Cardiac fibroblast (primary cell): ENCODE measurements at places on chromosomes 6 and 20.
A peak's percentile ranks its signal among the peaks of the same experiment; 100 is the strongest.

- DNase-seq: no peak
Measured at GRCh38 chr20:46204594-46205186, 86.6 kb downstream of the CD40 start.

- no peak for DNase-seq
Measured at GRCh38 chr6:64428186-64428585, 792.6 kb downstream of the PHF3 start.

DNA sequence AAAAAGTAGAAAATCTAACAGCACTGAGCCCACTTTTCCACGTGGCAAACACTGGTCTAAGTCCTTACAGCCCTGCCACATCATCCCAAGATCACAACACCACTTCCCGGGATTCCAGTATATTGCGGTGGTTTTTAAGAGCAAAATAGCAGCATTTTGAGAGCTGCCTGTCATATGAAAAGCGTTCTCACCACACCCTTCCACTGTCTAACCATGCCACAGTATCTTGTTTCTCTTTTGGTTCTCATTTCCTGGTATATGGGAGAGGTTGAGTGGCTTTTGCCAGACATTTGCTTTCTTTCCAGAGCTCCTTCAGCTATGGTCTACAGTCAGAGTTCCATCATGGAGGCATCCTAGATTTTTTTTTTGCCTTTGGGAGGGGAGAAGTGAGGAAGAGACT, 243.0 kb downstream of the TSHZ2 start:
- no peak for DNase-seq

- DNase-seq: no peak
Measured at GRCh38 chr6:138028893-138029292, 78.3 kb downstream of the PERP start.

DNA sequence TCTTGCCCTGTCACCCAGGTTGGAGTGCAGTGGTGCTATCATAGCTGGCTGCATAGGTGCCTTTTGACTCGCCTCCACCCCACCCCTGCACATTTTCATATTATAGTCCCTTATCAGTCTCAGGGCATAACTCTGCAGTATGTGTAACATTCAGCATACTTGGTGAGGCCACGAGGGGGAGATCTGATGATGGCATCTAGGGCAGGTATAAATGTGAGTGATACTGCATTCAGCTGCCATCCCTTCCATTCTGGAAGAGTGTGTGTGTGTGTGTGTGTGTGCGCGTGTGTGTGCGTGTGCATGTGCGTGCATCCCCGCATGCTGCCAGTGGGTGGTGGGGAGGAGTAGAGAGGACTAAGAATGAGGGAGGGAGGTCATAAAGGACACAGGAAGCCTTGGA, 81.4 kb downstream of the JARID2 start:
- DNase-seq: no peak

DNA sequence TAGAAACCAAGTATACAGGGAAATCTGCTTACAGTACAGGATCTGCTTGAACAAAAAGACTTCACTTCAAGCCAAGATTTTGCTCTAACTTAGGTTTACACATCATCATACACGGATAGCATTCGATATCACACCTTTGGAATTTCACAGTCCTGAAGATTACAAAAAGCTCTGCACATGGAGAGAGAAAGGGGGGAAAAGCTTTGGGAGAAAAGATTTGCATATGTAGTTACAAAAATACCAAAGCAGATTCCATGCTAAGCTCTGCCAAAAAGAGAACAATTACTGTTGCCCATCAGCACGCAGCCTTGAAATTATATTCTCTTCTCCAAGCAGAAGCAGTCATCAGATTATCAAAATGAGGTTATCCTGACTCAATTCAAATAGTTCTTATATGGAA, 62.0 kb downstream of the HIVEP2 start:
- DNase-seq: peak; percentile 72

- no peak for DNase-seq
Measured at GRCh38 chr20:47438464-47439381, 63.0 kb upstream of the NCOA3 start.

- DNase-seq: no peak
Measured at GRCh38 chr20:63317601-63318291, 24.8 kb downstream of the COL20A1 start.

GRCh38 chr6:68196645-68197044, 438.4 kb upstream of the ADGRB3 start:
- peak; percentile 48 for DNase-seq

DNA sequence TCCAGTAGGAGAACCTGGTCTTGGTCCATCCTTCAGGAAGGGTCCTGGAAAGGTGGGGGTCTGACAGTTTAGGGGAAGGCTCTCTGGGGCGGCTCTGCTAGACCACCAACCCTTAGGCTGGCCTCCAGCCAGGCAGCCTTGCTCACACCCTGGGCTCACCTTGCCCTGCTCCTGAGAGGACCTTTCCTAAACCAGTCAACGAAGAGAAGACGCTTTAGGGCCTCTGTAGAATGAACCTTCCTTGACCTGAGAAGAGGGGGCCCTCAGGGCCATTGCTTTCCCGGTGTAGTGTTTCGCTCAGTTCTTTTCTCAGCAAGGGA, 1.1 kb downstream of the CDC25B start:
- no peak for DNase-seq

DNA sequence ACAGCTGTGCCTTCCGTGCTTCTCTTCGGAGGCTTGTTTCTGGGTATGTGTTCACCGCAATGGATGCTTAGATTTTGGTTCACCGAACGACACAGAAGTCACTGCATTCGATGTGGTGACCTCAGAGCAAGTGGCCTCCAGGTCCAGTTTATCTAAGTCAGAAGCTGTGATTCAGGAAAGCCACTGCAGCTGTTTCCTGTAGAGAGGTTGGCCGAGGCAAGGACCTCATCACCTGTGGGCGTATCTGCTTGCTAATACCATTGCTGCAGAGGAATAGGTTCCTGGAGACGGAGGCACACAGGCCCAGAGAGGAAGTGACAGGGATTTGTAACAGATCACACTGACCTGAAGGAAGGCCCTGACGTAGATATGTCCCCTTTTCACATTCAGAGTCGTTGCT, 82.7 kb downstream of the FARS2 start:
- DNase-seq: no peak

- DNase-seq: no peak
Measured at GRCh38 chr6:12051861-12052368, 39.8 kb downstream of the HIVEP1 start.

DNA sequence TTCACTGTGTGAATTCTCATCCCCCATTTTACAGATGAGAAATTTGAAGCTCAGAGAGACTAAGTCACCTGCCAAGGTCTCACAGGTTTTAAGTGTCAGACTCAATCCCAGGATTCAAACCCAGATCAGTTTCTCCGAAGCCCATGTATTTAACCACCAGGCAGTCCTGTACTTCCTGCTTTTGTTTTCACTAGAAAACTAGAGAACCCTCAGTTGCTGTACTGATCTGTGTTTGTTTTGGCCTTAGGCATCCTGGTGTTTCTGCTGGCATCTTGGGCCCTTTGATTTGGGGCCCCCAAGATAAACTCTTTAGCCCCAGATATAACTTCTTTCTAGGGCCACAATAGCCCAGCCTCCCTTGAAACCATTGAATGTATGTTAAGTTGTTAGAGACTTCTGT, 36.5 kb downstream of the PPP1R16B start:
- no peak for DNase-seq

DNA sequence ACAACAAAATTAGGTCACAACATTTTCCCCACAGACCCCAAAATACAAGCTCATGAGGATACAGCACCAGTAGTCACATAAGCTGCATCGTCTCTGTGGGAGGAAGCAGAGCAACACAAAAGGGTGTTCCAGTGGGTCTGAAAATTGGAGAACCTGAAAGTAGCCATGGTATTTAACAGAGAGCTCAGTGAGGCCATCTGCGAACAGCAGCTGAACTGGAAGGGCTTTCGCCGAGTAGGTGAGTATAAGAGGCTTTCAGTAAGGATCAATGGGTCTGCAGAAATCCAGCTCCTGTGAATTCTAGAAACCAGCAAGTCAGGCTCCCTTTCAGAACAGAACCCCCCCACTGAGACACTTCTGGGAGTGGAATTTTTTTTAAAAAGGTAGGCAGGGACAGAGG, 120.0 kb upstream of the RREB1 start:
- no peak for DNase-seq

DNA sequence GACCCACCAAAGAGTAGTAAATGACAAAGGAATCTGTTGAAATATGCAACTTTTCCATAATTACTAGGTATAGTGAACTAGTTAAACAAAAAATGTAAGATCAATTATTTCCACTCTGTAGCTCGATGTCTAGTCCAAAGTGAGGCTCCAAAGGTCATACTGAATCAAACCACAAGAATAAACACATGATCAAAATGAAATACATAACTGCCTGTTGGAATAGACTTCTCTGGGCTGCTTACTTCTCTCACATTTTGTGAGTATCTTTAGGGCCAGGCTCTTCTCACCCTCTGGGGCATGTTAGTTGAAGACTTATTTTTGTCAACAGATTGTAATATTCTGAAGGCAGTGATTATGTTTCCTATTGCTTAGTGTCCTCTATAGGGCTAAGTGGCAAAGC, 103.7 kb upstream of the TMEM170B start:
- no peak for DNase-seq

GRCh38 chr6:150964765-150965164, 99.3 kb downstream of the MTHFD1L start:
- DNase-seq: no peak

GRCh38 chr20:6530779-6531315, 236.6 kb upstream of the BMP2 start:
- no peak for DNase-seq

- DNase-seq: no peak
Measured at GRCh38 chr20:15333170-15333569, 995.8 kb upstream of the FLRT3 start.

- DNase-seq: no peak
Measured at GRCh38 chr20:2874456-2874855, 1.2 kb downstream of the PTPRA start.

GRCh38 chr20:63482021-63482587, 9.6 kb upstream of the KCNQ2 start:
- no peak for DNase-seq

GRCh38 chr6:231779-232178, 60.5 kb upstream of the DUSP22 start:
- DNase-seq: no peak

DNA sequence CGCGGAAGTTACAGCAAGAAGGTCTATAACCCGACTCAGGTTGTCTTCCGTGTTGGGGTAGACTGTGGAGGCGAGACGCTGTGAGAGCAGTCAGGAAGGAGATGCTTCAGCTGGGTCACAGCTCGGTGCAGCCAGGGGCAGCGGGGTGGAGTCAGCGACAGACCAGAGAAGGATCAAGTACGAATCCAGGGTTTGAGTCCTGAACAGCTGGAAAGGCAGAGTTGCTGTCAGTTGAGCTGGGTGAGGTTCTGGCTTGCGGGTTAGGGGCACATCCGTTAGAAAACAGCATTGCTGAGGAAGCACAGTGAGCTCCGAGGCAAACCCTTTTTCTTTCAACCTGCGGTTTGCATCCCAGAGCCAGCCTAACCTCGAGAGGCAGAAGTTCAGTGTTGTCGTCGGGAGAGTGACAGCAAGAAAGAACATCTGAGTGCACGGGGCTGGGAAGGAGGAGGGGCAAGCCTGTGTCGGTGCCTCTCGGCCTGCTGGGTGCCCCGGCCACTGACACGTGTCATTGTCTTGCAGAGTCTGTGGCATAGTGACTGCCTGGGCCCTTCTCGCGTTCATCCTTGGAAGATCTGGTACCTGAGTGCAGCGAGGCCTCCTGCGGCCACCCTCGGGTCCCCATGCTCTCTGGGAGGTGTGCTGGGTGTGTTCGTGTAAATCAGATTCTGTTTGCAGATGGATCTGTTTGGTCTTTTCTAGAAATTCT, 20.0 kb downstream of the PNLDC1 start:
- DNase-seq: no peak

GRCh38 chr6:7566617-7567173, 23.3 kb upstream of the SNRNP48 start:
- DNase-seq: no peak

GRCh38 chr6:158284007-158284875, 28.0 kb upstream of the TULP4 start:
- DNase-seq: peak; percentile 85

GRCh38 chr20:41408156-41408794, 41.7 kb upstream of the EMILIN3 start:
- DNase-seq: no peak

GRCh38 chr6:1016329-1017302, 295.3 kb upstream of the FOXQ1 start:
- DNase-seq: no peak

DNA sequence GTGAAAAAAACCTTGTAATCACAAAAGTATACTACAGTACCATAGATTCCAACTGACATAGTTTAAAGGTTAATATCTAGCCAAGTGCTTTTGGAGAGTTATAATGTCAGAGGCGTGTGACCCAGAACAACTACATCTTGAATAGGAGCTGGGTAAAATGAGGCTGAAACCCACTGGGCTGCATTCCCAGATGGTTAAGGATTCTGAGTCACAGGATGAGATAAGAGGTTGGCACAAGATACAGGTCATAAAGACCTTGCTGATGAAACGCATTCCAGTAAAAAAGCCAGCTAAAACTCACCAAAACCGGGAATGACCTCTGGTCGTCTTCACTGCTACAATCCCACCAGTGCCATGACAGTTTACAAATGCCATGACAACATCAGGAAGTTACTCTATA, 22.4 kb upstream of the KIAA0408 start:
- peak; percentile 48 for DNase-seq

DNA sequence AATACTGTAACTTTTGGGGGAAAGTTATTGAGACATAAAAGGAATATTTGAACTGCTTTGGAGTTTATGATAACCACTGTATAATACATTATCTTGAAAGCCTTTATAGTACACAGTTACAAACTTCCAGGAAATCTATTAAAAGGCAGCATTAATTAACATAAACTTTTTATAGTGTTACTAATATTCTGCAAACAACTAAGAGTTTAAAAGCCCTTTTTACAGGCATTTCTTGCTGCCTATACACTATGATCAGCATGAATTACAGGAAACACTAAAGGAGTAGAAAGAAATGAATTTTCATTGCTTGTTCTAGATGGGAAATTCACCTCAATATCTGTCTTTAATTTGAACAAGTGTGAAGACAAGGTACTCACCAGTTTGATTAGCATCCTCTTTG, 252.3 kb upstream of the ZFP64 start:
- DNase-seq: no peak

GRCh38 chr6:132952031-132952867, 137.9 kb downstream of the RPS12 start:
- no peak for DNase-seq

DNA sequence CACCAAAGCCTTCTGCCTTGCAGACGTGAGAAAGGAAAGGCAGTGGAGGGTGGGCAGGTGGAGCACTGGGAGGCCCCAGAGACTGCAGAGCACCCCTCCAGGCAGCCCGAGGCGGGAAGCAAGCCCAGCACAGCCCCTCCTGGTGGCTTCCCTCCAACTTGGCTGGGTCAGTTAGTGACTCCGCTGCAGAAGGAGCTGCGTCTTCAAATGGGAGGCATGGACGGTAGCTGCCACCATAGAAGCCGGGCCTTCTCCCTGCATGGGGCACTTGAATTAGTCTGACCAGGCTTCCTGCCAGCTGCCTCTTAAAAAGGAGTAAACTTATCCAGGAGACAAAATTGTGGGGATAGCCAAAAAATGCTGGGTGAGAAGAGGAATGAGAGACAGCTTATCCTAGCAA, 88.0 kb upstream of the RPS6KA2 start:
- no peak for DNase-seq
